ENCODE measurements at places on chromosomes 1 and 21. TPM values are rescaled to one million over a fixed set of nuclear protein-coding genes. Genes with fewer than 3 reads are reported as not detected.

The CR1L gene
- not detected for total RNA-seq

The DNAI4 gene
- total RNA-seq = 5.4 TPM

The AMY2A gene
- total RNA-seq = not detected

The SPATA46 gene
- total RNA-seq = not detected

The TEKT2 gene
- 0.15 TPM for total RNA-seq

The ESRRG gene
- 0.29 TPM for total RNA-seq

The PRAMEF10 gene
- total RNA-seq = not detected

The CASQ2 gene
- not detected for total RNA-seq

The LORICRIN gene
- not detected for total RNA-seq

The FNDC5 gene
- 0.87 TPM for total RNA-seq

The KLHDC7A gene
- not detected for total RNA-seq

The BMP8B gene
- total RNA-seq = not detected

The DNAJC28 gene
- 1.3 TPM for total RNA-seq

The CDC20 gene
- total RNA-seq = 86.5 TPM

The S100A8 gene
- not detected for total RNA-seq

The HSD3B1 gene
- not detected for total RNA-seq

The NKAIN1 gene
- total RNA-seq = 0.33 TPM

The PDE9A gene
- 0.50 TPM for total RNA-seq

The FAM3B gene
- total RNA-seq = not detected

The LCE1F gene
- not detected for total RNA-seq

The HMCN1 gene
- total RNA-seq = 7.4 TPM

The MEAF6 gene
- total RNA-seq = 57.6 TPM

The LRRC40 gene
- 15.5 TPM for total RNA-seq

The DONSON gene
- total RNA-seq = 7.9 TPM

The BRDT gene
- total RNA-seq = not detected

The LENEP gene
- not detected for total RNA-seq

The LHX8 gene
- total RNA-seq = under 0.01 TPM

The TYW3 gene
- total RNA-seq = 18.0 TPM

The RUSC1 gene
- total RNA-seq = 15.7 TPM

The PRXL2B gene
- 17.3 TPM for total RNA-seq

The FOXD2 gene
- 0.66 TPM for total RNA-seq

The CFHR1 gene
- total RNA-seq = not detected

The OR2AK2 gene
- total RNA-seq = not detected

The PKLR gene
- total RNA-seq = not detected

The ZNF697 gene
- 7.9 TPM for total RNA-seq

The SH2D5 gene
- total RNA-seq = 4.2 TPM

The WNT2B gene
- 3.2 TPM for total RNA-seq

The EXOC8 gene
- 15.3 TPM for total RNA-seq

The SUSD4 gene
- not detected for total RNA-seq

The YBX1 gene
- 829 TPM for total RNA-seq

The PODN gene
- total RNA-seq = 87.5 TPM

The RGS16 gene
- total RNA-seq = 0.66 TPM

The FAM110D gene
- total RNA-seq = not detected

The PRAMEF4 gene
- total RNA-seq = not detected

The SLC9C2 gene
- total RNA-seq = not detected

The SAMD13 gene
- 1.2 TPM for total RNA-seq

The SMIM1 gene
- total RNA-seq = 2.8 TPM

The SH3D21 gene
- 4.7 TPM for total RNA-seq

The PADI1 gene
- not detected for total RNA-seq

The OR2T35 gene
- not detected for total RNA-seq
